ENCODE measurements at places on chromosomes 1 and 21.

DNA sequence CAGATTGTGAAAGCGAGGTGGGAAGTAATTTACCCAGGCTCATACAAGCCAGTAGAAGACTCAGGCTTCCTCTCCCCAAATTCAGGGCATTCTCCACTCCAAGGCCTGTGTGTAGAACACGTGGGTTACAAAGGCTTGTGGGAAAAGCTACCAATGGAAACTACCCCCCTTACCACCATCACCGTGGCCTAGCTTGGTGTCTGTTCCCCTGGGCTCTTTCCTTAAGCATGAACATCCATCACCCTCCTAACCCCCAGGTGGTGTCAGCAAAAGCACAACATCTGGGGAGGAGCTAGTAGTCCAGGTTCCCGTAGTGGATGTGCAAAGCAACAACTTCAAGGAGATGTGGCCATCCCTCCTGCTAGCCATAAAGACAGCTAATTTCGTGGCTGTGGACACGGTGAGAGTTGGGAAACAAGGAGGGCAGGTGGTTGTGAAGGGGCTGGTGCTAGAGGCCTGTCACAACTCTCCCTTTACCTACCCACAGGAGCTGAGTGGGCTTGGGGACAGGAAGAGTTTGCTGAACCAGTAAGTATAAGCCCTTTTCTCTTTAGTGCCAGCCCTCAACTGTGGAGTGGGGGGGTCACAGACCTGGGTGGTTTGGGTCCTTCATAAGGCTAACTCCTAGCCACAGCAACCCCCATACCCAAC lies 701 bp upstream of the MUTYH start:
- DNase-seq, result no peak

GRCh38 chr1:66374148-66374547 lies 159.8 kb upstream of the SGIP1 start:
- no peak for DNase-seq

DNA sequence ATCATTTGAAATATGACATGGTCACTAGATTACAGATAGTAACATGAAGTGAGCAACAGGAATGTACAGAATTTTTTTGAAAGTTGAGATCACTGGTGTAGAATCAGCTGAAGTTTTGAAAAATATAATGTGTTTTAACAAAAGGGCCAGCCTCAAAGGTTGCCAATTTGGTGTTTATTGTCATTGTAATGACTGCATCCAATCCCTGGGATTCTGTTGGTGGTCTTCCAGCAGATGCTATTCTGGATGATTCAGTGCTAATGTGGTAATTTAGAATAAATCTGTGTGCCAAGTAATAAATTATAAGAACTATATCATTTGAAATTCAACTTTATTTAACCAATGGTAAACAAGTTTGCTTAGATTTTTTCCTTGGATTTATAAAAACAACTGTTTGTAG lies 436.4 kb upstream of the PKN2 start:
- no peak for DNase-seq

- no peak for DNase-seq
Measured at GRCh38 chr1:178341261-178341956, 155.4 kb downstream of the CLEC20A start.

DNA sequence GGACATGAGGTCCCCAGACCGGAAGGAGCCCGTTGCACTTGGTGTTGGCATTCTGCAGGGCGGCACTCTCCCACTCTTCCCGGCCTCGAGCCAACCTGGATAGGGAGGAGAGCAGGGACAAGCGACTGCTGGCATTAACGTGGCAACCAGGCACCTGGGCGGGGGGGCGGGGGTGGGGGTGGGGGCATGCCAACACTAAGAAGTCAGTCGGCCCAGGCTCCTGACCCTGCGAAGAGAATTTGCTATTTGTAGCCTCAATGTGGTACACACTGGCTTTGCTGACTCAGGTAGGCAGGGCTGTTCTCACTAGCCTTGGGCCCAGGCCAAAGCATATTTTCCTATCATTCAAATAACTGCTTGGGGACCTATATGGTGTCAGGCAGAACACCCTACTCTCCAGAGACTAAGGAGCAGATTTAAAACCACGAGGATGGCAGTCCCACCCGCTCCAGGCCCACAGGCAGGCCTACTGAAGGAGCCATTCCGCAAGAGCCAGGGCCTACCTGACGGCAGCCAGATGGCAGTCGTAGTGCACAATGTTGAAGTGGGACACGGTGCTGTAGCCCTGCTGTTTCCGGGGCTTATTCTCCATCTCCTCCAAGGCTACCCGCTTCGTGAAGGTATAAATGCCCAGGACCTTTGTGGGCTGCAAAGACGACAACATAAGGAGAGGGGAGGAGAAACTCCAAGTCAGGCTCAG lies 123.7 kb downstream of the UBR4 start:
- DNase-seq, result no peak

DNA sequence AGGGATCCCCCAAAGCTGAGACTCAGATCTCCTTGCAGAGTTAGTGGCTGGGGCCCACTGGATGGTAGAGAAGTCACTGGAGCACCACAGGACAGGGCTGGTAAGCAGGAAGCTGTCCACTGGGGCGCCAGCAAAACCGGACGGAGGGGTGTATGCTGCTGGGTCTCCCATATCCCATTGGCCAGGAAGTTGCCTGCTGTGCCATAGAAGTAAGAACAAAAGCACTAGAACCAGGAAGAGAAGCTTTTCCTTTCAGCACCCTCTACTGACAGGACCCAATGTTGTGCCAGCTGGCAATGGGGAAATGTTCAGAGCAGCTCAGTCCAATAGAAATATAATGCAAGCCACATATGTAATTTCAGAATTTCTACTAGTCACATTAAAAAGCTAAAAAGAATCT lies 146.6 kb downstream of the SPATA46 start:
- peak; percentile 94 for DNase-seq

- DNase-seq, result no peak
Measured at GRCh38 chr1:167209044-167209443, 11.6 kb upstream of the POU2F1 start.

DNA sequence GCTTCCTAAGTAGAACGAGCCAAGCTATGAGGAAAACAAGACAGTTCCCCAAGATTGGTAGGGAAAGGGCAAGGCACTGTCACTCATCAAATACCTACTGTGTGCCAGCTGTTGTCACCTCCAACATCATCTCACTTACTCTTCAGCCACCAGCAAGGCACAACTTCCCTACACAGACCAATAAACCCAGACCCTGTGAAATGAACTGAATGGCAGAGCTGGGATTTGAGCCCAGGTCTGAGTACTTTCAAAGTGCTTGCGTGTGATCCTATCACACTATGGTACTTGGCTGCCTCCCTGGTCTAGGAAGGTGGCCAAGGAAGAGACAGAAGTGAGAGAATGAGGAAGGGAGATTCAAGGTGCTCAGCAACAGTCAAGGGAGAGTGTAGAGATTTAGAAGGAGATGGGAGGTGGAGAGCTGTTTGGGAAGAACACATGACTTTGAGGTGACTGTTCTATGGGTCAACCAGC lies 16.7 kb upstream of the TRIM63 start:
- DNase-seq, result no peak

- no peak for DNase-seq
Measured at GRCh38 chr1:14003552-14003951, 303.6 kb downstream of the PRDM2 start.

DNA sequence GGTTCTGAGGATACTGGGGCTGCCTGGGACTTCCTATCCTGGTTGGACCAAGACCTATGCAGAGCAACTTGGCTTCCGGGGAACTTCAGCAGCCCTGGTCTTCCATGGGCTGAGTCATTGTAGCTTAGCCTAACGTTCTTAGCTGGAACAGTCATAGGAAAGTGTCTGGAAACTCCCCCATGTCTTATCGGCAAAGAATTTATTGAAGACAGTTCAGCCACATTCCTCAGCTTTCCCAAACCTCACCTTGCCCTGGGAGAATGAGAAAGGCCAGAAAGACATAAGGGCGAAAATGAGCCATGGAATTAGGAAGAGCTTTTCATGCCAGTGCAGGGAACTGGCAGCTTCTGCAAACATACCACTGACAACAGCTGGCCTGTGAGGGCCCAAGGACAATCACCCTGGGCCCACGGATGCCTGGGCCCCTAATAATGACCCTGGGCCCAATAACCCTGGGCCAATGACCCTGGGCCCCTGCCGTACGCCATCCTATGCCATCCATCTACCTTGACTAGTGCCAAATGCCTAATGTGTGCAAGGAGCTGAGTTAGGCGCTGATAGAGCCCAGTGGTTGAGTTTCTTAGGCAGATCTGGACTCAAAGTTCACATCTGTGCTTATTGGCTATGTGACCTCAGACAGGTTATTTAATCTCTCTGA lies 114.4 kb upstream of the GADD45A start:
- no peak for DNase-seq

GRCh38 chr1:178664278-178664677 lies 60.8 kb upstream of the RALGPS2 start:
- DNase-seq, result no peak

DNA sequence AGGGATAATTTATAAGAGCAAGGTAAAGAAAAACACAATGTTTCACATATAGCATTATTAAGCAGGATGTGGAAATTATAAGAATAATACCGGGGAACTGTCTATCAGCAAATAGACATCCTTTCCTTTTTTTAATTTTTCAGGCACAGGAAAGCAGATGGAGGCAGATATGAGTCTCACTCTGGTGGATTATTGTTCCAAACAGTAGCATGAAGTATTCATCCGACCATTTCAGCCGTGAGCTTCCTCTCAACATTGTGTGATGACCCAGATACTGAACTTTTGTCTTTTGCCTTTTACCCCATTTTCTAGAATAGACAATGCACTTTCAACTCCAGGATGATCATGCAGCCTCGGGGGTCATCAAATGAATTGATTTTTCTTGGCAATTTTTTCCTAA lies 599.8 kb downstream of the ADGRL2 start:
- no peak for DNase-seq

- DNase-seq, result no peak
Measured at GRCh38 chr1:203289281-203289981, 15.9 kb upstream of the BTG2 start.

GRCh38 chr21:46124083-46124925 lies 26.4 kb downstream of the COL6A2 start:
- no peak for DNase-seq

DNA sequence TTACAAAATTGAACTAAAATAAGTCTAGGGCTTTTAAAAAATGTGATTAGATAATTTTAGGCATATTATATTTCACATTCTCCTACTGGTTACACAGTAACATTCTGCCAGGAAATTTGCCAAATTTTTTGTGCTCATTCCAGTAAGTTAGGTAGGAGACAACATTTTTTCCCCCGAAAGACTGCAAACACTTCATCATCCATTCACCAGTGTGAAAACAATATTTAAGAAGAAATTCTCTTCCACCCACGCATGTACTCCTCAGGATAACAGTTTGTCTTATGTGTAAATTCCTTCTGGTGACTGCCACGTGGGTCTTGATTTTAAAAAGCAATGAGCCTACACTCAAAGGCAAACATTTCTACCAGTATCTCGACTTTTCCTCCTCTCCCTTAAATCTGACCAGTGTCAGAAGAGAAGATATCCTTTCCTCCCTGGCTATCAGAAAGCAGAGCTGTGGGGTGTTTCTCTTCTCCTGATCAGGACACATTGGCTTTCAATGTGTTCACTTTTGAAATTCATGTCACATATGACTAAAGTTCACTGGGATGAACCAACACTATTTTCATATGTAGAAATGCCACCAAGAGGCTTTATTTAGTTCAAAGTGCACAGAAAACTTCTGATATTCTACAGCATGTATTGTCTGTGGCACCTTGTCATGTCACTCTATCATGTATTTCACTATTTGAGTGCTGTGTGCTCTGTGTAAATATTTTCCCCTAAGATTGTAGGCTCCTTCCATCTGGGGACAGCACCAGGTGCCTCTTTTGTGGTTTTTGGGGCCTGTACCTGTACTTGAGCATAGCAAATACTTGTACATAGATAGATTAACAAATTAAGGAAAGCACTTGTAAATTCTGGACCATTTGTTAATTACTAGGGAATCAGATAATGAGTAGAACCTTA lies 38.6 kb downstream of the LHX9 start:
- DNase-seq, result no peak

DNA sequence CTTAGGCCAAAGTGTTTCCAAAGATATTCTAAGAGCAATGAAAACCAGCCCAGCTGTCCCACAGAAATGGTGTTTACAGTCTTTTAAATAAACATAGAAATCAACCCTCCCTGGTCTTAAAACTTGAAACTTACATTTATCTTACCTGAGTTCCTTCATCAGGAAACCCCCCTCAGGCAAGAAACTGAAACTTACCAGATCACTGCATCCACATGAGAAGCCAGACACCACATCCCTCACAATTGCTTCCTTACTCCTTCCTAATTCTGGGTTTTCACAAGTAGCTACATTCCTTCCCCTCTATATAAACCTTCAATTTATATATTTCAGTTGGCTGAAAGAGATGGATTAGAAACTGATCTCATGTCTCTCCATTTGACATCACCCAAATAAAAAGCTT lies 563.0 kb upstream of the CHRM3 start:
- no peak for DNase-seq

GRCh38 chr1:229368347-229368746 lies 25.5 kb upstream of the CCSAP start:
- DNase-seq, result no peak

DNA sequence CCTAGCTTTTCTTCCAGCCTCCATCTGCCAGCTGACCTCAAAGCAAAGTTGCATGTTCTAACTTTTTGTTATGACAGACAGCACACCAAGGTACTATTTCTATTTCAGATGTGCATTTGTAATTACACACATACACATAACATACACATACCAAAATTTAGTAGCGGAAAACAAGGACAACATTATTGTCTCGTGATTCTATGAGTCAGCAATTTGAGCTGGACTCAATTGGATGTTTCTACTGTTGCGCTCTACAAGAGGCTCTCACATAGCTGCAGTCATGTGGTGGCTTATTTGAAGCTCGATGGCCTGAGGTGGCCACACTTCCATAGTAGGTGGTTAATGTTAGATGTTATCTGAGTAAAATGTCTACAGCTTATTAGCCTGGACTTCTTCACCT lies 1010.1 kb upstream of the B3GALT2 start:
- DNase-seq, result no peak

DNA sequence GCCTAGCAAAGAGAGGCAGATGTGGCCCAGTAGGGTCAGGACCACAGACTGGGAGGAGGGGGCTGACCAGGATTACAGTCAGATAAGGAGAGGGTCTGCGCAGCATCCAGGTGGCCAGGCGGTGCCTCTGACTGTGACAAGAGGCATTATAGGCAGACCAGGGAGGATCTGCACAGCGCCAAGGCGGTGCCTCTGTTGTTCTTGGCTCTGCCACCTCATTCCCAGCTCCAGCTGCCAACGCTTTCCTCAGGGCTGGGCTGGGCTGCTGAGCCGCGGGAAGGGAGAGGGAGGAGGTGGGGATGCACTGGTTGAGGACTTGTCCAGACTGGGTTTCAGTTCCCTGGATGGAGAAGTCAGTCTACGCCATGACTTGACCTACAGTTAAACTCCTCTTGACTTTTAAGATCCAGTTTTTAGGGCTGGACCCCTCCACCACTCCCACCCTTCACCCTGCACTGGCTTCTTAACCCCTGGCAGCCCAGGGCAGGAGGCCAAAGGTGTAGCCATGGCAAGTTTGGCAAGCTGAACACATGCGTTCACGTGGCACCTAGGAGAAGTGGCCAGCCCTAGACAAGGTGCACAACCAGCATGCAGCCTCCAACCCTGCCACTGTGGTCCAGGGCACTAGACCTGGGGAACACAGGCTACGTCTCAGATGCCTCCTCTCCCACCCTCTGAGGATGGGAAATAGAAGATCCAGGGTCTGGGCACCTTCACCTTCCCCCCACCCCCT lies 4.5 kb upstream of the CRABP2 start:
- no peak for DNase-seq

GRCh38 chr1:206963740-206964139 lies 6.5 kb downstream of the FCAMR start:
- no peak for DNase-seq

All from NCI-H2081 treated with DMSO at 0.1 percent for 48 hours (cell line).